Astrocyte (in vitro differentiated cells and primary cell): ENCODE measurements at places on chromosomes 6 and 20. TPM values are rescaled to one million over a fixed set of nuclear protein-coding genes. Genes with fewer than 3 reads are reported as not detected.

SPTLC3 gene
- 5.6 and 5.7 TPM in 2 replicates for total RNA-seq

TGM2 gene
- total RNA-seq: 48.2 and 98.9 TPM in 2 replicates

C6orf118 gene
- total RNA-seq: not detected in 2 replicates

LPA gene
- not detected in 2 replicates for total RNA-seq

- no peak for DNase-seq
- no peaks in the 10 kb centered on the region for H3K36me3 ChIP-seq
- no peak overlapping the region for H3K4me3 ChIP-seq
- H3K27me3 ChIP-seq: no peaks in the 10 kb centered on the region
- H3K27ac ChIP-seq: no peak overlapping the region
- no peaks in the 10 kb centered on the region for H3K4me1 ChIP-seq
Observed at GRCh38 chr6:76592566-76592965, 520.1 kb upstream of the IMPG1 start.

- H3K27ac ChIP-seq: peak overlapping the region; percentile 47
- no peaks in the 10 kb centered on the region for H3K27me3 ChIP-seq
- DNase-seq: peak; percentile 93
- H3K4me3 ChIP-seq: no peak overlapping the region
- no peaks in the 10 kb centered on the region for H3K36me3 ChIP-seq
Observed at GRCh38 chr20:8454137-8454712, 322.2 kb downstream of the PLCB1 start.
